ENCODE measurements at places on chromosomes 6 and 20.
A peak's percentile ranks its signal among the peaks of the same experiment; 100 is the strongest.

GRCh38 chr6:70657706-70658105 lies 10.0 kb upstream of the SMAP1 start:
- DNase-seq = peak; percentile 61

DNA sequence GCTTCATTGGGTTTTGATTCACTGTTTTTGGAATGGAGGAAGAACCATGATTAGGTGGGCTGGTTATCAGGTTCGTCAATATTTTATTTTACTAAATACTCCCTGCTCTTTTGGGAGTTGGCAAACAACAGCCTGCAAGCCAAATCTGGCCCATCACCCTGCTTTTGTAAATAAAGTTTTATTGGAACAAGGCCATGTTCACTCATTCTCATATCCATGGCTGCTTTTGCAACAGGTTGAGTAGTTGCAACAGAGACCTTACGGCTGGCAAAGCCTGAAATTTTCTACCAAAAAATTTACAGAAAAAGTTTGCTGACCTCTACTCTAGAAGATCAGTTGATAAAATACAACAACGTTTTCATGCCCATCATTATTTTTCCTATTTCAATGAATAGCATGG lies 45.1 kb downstream of the SYTL3 start:
- no peak for DNase-seq

GRCh38 chr20:21090111-21090618 lies 16.0 kb downstream of the LINC00237 start:
- no peak for DNase-seq

DNA sequence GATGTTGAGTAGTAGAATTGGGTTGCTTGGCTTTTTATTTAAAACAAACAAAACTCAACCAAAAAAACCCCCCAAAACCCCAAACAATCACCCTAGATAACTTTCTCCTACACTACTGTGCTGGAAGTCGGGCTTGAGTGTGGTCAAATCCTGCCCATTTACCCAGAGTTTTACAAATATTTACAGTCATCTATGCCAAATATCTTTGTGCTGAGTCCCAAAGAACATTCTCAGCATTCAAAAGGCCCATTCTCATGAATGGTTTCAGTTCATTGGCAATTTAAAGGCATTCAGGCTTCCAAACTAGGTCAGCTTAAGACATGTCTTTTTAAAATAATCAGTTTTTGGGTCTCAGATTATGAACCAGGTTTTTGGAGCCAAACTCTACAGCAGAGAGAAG lies 1.8 kb downstream of the RNF144B start:
- DNase-seq = no peak

DNA sequence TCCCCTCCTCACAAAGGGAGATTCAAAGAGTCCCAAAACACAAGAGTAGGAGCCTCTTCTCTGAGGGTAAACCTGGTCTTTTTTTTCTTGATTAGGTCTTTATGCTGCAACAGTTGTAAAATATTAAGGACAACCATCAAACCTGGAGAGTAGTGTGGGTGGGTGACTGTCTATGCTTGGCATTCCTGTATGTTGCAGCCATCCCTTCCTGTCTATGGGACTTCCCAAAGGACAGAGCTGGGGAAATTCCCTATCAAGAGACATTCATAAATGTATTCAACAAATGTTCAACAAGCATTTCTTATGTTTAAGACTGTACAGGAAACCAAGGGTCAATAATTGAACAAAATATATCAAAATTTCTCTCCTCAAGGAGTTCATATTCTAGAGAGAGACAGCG lies 5.5 kb downstream of the BTN2A2 start:
- no peak for DNase-seq

- no peak for DNase-seq
Measured at GRCh38 chr6:72864236-72864635, 242.4 kb downstream of the KCNQ5 start.
